ENCODE measurements at places on chromosomes 7 and 10.

GRCh38 chr7:92848851-92849250, 12.5 kb upstream of the CDK6 start:
- DNase-seq: no peak

DNA sequence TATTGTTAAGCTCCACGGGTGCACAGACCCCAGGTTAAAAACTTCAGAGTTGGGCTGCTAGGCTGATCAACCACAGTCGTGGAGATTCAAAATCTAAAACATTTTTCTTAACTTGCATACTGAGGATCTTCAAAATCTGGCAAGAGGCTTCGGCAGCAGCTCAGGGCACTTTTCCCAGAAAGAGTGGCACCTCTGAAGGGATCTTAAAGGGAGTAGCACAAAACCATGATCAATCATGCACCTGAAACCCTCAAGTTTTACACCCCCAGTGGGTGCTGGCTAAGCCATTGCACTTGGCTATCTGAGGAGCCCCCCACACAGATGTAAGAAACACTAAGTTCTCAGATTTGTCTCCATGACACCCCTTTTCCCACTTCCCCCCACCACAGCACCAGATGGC, 151.7 kb downstream of the CALN1 start:
- DNase-seq: no peak

DNA sequence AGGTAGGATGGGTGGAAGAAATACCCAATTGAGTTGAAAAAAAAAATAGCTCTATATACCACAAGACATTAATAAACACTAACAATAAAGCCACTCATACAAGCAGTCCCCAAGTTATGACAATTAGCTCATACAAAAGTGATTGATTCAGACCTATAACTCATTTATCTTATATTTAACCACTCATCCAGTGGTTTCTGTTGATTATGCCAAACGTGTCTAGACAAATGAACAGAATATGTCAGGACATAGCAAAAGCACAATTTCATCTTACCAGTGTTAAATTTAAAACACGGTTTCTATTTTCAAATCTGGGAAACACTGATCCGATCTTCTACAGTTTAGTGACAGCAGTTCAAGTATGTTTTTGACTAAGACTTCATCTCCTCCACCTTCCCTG, 17.0 kb downstream of the ABI1 start:
- DNase-seq: no peak

DNA sequence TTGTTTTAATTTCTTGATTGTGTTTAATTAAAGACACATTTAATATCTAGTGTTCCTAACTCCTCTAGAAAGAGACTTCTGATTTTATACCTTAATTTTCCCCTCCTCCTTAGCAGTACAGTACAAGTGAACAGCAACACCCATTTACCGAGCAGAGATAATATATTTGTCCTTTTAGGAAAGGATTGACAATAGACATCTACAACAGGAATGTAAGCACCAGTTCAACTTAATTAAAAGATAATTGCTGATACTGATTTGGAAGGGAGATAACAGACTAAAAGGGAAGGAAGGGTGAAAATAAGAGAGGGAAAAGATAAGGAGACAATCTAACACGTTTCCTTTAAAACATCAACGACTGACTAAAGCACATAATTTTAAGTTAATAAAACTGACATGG, 119.3 kb downstream of the SRPK2 start:
- DNase-seq: no peak

DNA sequence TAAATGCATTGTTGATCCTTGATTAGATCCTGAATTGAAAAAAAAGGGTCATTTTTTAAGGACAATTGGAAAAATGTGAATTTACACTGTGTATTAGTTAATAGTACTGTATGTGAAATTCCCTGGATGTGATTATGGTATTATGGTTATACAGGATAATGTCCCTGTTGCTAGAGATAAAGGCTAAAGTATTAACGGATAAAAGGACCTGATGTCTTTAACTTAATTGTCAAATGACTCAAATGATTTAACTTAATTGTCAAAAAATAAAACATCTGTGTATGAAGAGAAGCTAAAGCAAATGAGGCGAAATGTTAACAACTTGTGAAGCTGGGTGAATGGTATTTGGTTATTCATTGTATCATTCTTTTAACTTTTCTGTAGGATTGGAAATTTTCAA, 48.8 kb downstream of the SUFU start:
- DNase-seq: no peak

GRCh38 chr7:13821152-13821787, 168.2 kb downstream of the ETV1 start:
- DNase-seq: peak; percentile 70

GRCh38 chr7:128946936-128947830, 9.5 kb downstream of the IRF5 start:
- DNase-seq: no peak
